Activated CD8-positive, alpha-beta T cell treated with anti-CD3 and anti-CD28 coated beads, Interleukin-2, amount 10 ng/mL, durations not matched to agents 7 days and 5 days (primary cell): ENCODE measurements at places on chromosomes 16 and 17.

DNA sequence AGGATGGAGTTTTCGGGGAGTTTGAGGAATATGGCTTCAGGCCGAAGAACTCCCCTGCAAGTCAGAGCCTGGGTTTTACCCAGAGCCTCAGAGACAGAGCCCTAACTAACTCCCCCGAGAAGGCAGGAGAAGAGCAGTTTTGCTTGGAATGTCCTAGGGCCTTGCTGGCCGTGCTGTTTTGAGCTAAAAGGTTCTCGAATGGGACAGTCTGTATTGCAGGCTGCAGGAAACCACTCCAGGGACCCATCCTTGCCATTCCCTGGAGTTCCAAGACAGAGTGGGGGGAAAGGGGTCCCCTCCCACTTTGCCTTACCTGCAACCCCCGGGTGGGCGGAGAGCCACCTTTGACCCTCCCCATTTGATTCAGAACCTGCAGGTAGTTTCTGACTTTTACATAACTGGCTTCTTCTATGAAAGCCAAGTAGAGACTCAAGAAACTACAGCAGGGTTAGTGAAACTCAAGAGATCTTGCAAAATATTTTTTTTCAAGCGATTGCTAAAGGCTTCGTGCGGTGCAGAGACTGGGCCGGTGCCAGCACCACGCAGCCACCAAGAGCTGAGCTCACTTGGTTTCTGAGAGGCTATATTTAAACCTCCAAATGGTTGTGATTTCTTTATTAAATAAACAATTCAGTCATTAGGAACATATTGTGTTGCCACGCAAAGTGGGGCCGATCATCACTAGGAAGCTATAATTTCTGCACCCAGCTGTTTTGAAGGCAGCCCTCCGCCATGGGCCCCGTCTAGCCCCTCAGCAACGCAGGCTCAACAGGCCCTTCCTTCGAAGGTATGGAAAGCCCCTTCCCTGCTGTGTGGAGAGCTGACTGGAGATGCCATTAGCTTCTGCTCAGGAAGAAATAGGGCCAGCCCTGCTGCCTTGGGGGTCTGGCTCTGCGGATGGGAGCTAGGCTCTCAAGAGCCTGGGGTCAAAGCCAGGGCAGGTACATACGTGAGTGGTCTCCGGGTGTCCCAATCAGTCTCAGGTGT, 223.0 kb downstream of the NTN1 start:
- no peak for DNase-seq

GRCh38 chr16:79480056-79480455, 120.5 kb downstream of the MAF start:
- no peak for DNase-seq

- DNase-seq: no peak
These were observed 40.5 kb downstream of the BAHCC1 start for GRCh38 chr17:81435652-81436293.

DNA sequence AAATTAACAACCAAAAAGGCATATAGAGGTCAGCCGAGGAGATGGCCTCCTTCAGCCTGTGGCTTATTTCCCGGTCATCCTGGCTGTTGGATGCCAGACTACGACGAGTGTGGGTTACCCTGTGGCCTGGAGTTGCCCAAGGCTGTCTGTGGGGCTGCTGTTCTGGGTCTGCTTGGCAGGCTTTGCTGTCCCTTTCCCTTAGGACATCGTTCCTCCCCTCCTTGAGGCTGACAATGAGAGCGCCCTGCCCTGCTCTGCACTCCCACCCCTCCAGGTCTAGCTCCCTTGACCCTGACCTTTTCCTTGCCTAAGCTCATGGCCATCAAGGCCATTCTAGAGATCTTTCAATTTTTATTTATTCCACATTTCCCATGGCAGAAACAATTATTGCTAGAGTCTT, 1.9 kb upstream of the CBFB start:
- DNase-seq: peak; percentile 20

GRCh38 chr17:2687074-2687418, 24.5 kb downstream of the CLUH start:
- no peak for DNase-seq

DNA sequence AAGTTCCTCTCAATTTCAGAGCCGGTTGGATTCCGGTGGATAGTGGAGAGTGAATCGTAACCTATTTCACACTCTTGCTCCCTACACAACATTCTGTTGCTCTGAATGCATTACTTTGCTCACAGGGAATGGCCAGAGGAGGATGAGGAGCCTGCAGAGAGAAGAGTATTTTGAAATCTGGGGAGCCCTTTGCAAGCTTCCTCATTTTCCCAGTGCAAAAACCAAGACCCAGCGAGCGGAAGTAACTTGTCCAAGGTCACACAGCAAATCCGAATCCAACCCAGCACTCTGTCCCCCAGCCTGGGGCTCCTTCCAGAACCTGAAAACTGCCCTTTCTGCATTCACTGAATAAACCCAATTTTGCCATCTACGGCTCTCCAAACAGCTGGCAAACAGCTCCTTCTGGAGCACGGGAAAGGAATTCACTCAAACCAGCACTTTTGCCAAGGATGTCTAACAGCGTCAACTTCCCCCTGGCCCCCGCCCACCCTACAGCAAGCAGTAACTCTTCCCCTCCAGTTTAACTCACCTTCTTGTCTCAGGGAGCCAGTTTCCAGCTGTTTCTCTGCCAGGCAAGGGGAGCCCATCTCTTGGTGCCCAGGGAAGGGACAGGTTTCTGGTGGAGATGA, 557 bp downstream of the KCNG4 start:
- DNase-seq: no peak

- DNase-seq: no peak
These were observed 28.9 kb downstream of the GP2 start for GRCh38 chr16:20298452-20298851.

- DNase-seq: no peak
These were observed 4.6 kb downstream of the INPP5K start for GRCh38 chr17:1511756-1512321.
